ENCODE measurements at places on chromosomes 4 and X. TPM values are rescaled to one million over a fixed set of nuclear protein-coding genes. Genes with fewer than 3 reads are reported as not detected.

The RNF128 gene
- 13.9 TPM for polyA plus RNA-seq

The CXCL11 gene
- polyA plus RNA-seq = not detected

The KLF8 gene
- polyA plus RNA-seq = 6.7 TPM

The TMEM154 gene
- polyA plus RNA-seq = 1.5 TPM

The SPARCL1 gene
- polyA plus RNA-seq = 9.2 TPM

The PITX2 gene
- 3.8 TPM for polyA plus RNA-seq

The MAGEH1 gene
- polyA plus RNA-seq = 63.2 TPM

The UCP1 gene
- 0.25 TPM for polyA plus RNA-seq

The SLIT2 gene
- polyA plus RNA-seq = 56.6 TPM

The SPP1 gene
- polyA plus RNA-seq = 127 TPM

The CPXCR1 gene
- not detected for polyA plus RNA-seq

The DRP2 gene
- polyA plus RNA-seq = 2.3 TPM

The TRIM60 gene
- polyA plus RNA-seq = not detected

- no peak for DNase-seq
Observed at GRCh38 chrX:103073467-103073866, 9.5 kb upstream of the BEX1 start.

DNA sequence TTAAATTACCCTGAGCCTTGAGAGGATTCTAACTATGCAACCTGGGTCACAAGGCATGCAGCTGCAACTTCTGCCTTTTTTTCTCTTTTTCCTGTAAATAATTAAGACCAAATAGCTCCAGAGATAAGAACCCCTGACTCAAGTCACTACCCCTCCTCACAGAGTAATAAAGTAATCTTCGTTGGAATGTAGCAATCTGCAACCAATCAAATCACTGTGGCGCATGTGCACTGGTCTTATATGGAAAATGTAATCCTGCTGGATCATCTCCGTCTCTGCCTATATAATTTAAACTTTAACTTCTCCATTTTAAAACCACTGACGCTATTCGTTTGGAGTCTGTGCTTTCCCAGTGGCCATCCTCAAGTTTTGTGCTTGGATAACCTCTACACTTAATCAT, 6.1 kb upstream of the EFHC2 start:
- DNase-seq = no peak

DNA sequence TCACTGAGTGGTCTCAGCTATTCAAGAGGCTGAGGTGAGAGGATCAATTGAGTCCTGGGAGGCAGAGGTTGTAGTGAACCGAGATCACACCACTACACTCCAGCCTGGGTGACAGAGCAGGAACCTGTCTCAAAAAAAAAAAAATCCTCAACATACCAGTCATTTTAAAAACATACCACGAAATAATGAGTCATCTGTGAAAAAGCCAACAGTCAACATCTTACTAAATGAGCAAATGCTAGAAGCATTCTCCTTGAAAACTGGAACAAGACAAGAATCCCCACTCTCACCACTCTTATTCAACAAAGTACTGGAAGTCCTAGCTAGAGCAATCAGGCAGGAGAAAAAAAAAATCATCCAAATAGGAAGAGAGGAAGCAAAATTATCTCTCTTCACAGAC, 104.0 kb upstream of the ARHGEF9 start:
- DNase-seq = no peak

GRCh38 chrX:48940404-48940955, 16.9 kb downstream of the OTUD5 start:
- DNase-seq = no peak

GRCh38 chr4:185559915-185560281, 24.6 kb upstream of the PDLIM3 start:
- no peak for DNase-seq

- DNase-seq = no peak
Observed at GRCh38 chr4:115972967-115973366, 859.5 kb upstream of the NDST4 start.

GRCh38 chrX:114819509-114819908, 197.9 kb downstream of the IL13RA2 start:
- no peak for DNase-seq

- no peak for DNase-seq
Observed at GRCh38 chrX:48179691-48180090, 16.9 kb downstream of the SSX5 start.

DNA sequence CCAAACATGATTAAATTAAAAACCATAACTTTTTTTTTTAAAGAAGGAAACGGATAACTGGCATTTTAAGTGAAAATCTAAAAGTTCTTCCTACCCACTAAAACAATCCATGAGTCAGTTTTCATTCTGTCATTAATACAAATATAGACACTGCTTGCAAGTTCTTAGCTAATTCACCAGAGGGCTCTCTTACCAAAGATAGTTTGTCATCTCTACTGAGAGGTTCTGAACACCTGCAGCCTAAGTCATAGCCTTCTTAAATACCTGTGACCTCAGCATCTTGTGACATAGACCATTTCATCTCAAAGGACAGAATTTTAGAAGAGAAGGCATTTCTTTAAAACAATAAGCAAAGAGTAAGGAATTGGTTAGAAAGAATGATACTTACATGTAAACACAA, 65.3 kb upstream of the FAM120C start:
- no peak for DNase-seq

- DNase-seq = no peak
Observed at GRCh38 chr4:46386570-46386969, 3.4 kb downstream of the GABRA2 start.

DNA sequence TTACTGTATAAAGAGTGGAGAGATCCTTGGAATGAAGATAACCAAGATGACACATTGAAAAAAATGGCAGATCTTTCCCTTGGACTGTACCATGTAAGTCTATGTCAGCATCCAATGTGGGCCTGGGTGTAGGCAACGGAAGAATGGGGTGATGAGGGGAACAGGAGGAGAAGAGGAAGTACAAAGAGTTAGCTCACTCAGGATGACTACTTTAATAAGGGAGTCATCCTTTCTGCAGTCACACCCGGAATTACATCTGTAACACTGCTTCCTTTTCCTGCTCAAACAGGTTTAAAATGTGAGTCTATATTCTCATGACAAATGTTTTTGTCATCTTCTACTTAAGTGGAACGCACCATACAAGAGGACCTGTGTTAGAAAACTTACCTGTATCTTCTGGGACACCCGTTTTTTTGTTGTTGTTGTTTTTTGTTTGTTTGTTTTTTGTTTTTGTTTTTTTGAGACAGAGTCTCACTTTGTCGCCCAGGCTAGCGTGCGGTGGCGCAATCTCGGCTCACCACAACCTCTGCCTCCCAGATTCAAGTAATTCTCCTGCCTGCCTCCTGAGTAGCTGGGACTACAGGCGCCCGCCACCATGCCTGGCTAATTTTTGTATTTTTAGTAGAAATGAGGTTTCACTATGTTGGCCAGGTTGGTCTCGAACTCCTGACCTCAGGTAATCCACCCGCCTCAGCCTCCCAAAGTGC, 18.0 kb downstream of the HPSE start:
- DNase-seq = no peak

- no peak for DNase-seq
Observed at GRCh38 chr4:145879598-145879997, 59.0 kb downstream of the ZNF827 start.

DNA sequence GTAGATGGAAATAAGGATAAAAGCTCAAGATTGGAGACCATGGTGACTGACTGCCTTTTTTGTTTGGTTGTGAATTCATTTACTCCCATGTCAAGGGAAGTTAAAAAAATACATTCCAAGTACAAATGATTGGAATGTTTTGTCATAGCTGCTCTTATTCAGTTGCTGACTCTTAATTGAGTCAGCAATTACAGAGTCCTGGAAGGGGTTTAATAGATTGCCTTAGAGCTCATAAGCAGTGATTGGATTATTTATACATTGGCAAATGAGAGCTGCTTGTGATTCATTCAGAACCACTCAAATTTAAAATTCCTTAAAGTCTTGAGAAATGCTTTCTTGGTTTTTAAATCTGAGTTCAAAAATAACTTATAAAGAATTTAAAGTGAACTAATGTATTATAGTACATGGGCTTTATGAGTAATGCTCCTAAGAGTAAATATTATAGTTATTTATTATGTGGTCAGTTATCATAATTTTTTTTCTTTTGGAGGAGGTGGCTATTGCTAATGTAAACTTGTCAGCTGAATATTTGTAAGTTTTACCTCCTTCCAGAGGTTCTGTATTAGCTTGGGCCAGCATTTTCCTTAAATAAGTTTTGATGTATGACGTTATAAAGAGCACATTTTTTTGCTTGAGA, 13.6 kb downstream of the JADE1 start:
- DNase-seq = no peak

DNA sequence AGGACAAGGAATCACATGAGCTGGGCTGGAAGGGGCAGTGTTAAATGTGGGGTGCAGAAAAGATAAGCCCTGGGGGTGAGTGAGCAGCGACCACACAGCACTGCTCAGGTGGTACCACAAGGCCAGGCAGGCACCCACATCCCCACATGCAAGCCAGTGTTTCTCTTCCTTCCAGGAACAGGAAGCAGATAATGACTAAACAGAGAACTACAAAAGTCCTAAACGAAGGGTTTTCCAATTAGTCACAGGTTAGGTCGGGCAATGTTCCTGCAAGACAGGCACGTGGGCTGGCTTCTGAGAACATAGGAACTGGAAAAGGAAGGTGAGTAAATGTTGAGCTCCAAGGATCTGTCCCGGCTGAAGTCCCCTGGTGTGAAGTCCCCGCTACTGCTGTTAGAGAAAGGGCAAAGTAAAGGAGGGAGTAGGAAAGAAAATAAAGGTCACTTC, 19.5 kb downstream of the RELL1 start:
- DNase-seq = no peak

DNA sequence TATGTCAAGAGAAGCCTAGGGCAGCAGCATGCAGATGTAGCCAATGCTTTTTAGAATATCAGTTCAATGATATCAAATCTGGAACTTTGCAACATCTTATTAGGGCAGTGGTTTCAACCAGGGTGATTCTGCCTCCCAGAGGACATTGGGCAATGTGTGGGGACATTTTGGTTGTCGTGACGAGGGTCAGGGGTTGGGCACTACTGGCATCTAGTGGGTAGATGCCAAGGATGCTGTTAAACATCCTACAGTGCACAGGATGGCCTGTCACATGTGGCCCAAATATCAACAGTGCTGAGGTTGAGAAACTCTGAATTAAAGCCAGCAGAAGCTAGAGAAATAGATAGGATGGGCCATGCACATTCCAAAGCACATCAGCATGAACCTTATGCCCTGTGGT, 152.3 kb downstream of the AMELX start:
- no peak for DNase-seq

DNA sequence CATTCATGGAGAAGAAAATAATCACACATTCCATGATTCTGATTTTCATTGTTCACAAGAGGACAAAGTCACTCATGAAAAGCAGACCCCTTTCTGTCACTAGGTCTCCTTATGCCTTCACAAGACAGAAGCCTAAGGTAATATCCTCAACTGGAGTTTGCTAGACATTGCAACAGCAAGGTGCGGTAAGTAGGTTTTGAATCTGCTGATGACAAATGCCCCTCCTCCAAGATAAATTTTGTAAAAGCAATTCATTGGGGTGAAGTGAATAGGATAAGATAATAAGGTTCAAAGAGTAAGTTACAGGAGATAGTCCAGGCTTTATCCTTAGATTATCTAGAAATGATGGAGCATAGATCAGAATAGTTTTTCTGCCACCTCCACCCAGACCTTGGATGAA, 16.1 kb upstream of the CYP2U1 start:
- no peak for DNase-seq

GRCh38 chrX:133923113-133923512, 62.3 kb downstream of the GPC3 start:
- no peak for DNase-seq

DNA sequence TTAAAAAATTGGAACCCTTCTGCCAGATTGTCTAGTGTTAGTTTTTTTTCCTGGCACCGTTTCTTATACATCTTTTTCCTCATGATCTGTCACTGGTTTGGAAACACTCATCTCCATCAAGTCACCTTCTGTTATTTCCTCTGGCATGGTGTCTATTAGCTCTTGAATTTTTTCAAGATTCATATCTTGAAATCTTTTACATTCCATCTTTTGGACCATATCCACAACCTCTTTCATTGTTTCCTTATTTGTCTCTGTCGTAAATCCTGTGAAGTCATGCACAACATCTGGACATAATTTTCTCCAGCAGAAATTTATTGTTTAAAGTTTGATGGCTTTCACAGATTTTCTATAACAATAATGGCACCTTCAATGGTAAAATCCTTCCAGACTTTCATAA, 10.2 kb upstream of the TMEM185A start:
- DNase-seq = no peak

- no peak for DNase-seq
Observed at GRCh38 chr4:123495530-123495929, 98.9 kb downstream of the SPRY1 start.

- DNase-seq = no peak
Observed at GRCh38 chrX:84118769-84119168, 69.2 kb downstream of the RPS6KA6 start.

- no peak for DNase-seq
Observed at GRCh38 chr4:81620442-81620841, 148.7 kb upstream of the RASGEF1B start.

GRCh38 chrX:39451046-39451445, 646.7 kb downstream of the BCOR start:
- no peak for DNase-seq

GRCh38 chrX:81168391-81168790, 33.3 kb downstream of the HMGN5 start:
- no peak for DNase-seq

DNA sequence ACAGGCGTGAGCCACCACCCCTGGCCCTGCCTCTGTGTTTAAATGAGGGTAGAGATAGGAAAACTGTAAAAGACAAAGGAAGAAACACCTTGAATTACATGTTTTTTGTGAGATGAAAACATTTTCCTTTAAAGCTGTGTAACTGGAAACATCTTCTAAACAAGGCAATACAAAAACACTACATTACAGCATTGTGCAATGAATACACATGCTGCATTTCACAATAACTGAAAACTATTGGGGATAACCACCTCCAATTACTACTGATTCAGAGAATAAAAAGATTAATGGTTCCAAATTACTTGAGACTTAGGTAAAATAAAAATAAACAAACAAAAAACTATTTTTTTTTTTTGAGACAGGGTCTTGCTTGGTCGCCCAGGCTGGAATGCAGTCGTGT, 7.6 kb upstream of the OGT start:
- DNase-seq = no peak

GRCh38 chrX:40142417-40142816, 44.7 kb upstream of the BCOR start:
- no peak for DNase-seq

- DNase-seq = no peak
Observed at GRCh38 chr4:15410750-15411149, 17.1 kb upstream of the C1QTNF7 start.

- no peak for DNase-seq
Observed at GRCh38 chr4:17066236-17066635, 167.8 kb upstream of the LDB2 start.

DNA sequence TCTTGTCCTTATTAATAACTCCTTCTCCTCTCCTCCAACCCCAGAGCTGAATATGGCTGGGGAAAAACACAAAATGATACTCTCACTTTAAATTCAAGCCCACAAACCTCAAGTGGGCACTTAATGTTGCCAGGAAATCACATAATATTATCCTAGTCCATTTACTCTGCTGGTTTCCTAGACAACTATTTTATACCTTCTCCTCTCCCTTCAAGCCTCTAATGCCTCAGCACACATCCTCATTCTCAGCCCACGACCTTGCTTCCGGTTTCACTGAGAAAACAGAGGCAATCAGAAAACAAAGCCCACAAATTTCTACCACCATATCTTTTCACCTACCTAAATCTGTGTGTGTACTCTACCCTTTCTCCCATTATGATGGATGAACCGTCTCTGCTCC, 12.1 kb upstream of the CLCN5 start:
- no peak for DNase-seq
